ENCODE measurements at places on chromosomes 7 and 10.
A peak's percentile ranks its signal among the peaks of the same experiment; 100 is the strongest.

- no peak for DNase-seq
- no peaks in the 10 kb centered on the region for H3K4me1 ChIP-seq
- H3K36me3 ChIP-seq, result peaks cover 3% of the 10 kb centered on the region
- H3K27me3 ChIP-seq, result no peaks in the 10 kb centered on the region
- no peak overlapping the region for H3K27ac ChIP-seq
These were observed 31.7 kb downstream of the ARHGAP12 start for GRCh38 chr10:31896968-31897384.

DNA sequence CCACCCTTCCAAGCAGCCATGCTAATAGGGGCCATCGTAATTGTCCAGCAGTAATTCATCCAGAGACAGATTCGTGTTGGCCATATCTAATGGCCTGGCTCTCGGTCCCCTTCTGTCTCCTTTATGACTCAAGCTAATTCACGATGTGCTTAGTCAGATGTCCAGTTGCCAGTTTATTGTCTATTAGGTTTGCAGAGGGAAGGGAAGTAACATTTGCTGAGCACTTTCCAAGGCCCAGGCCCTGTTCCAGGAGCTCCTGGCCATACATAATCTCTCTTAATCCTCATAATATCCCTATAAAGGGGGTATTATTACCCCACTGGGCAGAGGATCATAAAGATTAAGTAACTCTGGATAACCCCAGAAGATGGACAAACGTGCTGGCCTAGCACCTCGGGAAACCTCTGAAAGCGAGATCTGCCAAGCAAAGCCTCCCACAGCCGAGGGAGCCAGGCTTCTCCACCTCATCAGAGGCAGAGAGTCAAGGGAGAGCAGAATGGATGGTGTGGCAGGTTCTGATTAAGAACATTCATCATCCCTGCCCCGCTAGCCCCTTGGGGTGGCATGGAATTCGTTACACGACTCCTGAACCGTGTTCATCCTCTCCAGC is 153.7 kb downstream of the PLXNA4 start:
- no peaks in the 10 kb centered on the region for H3K36me3 ChIP-seq
- H3K4me3 ChIP-seq, result no peak overlapping the region
- H3K27me3 ChIP-seq, result no peaks in the 10 kb centered on the region
- H3K4me1 ChIP-seq, result peaks cover 16% of the 10 kb centered on the region
- H3K27ac ChIP-seq, result no peak overlapping the region
- no peak for DNase-seq

DNA sequence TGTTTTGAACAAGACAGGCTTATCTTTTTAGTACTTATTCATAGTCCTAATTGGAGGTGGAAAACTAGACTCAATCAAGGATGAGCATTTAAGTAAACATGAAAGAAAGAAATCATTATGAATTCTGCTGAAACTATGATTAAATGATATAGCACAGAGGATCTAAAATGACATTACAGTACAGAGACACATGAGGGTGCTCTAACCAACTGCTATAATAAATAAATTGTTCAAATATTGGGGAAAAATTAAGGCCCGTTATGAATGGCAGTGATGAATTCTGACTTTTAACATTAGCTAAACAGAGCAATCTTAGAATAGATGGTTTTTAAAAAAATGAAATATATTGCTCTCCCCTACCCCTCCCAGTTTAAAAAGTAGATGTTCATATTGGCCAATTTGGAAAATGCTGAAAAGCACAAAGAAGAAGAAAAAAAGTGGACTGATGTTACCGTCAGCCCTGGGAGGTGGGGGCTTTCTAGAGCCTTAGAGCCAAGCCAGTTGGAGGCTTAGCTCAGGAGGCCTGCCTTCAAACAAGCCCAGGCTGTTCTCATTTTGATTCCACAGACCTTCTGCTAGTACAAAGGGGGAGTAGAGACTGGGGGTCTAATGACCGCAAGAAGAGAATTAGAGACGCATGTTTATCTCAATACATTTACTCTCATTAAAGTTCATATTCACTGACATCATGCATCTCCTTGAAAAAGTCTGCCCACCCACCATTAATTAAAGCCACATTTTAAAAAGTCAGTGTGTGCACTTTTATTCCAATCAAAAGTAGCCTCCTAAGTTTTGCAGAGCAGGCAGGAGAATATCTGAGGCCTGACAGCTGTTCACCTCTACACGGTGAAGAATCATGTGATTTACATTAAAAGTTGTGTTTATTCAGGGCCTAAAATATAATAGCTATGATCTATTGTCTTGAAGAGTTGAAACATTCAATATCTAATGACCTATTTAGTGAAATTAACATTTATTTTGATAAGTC is 10.0 kb downstream of the WNT2 start:
- no peak overlapping the region for H3K4me3 ChIP-seq
- no peaks in the 10 kb centered on the region for H3K27me3 ChIP-seq
- H3K27ac ChIP-seq, result no peak overlapping the region
- no peaks in the 10 kb centered on the region for H3K4me1 ChIP-seq
- DNase-seq, result no peak
- no peaks in the 10 kb centered on the region for H3K36me3 ChIP-seq

DNA sequence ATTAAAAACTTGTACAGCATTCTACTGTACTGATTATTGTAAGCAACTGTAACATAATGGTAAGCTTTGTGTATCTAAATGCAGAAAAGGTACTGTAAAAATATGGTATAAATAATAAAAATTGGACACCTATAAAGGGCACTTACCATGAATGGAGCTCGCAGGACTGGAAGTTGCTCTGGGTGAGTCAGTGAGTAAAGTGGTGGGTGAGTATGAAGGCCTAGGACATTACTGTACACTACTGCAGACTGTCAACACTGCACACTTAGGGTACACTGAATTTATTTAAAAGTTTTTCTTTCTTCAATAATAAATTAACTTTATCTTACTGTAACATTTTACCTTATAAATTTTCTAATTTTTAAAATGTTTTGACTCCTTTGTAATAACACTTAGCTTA is 118.6 kb upstream of the ASAH2 start:
- no peaks in the 10 kb centered on the region for H3K27me3 ChIP-seq
- H3K4me1 ChIP-seq, result no peaks in the 10 kb centered on the region
- no peak overlapping the region for H3K27ac ChIP-seq
- H3K4me3 ChIP-seq, result no peak overlapping the region
- no peaks in the 10 kb centered on the region for H3K36me3 ChIP-seq

DNA sequence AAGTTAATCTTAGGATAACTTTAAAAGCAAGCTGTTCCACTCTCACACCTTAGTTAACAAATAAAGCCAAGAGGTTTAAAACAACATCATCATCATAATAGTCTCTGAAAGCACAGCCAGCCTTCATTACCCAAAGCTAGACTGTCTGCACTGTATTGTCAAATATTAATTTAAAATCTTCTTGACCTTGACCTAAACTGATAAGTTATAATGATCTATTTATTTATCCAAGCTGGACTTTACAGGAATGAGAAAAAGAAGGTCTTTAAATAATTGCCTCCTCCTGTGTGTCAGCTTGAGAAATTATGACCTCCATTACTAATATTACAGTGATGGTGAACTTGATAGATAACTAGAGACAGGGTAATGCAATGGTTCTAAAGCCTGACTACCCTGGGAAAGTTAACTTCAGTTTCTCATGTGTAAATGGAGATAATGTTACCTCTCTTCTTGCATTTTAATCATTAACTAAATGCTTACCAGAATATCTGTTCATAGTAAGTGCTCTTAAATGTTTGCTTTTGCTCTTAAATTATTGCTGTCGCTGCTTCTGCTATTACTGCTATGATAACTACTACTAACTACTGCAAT is 111.0 kb downstream of the KAT6B start:
- H3K27ac ChIP-seq, result no peak overlapping the region
- no peaks in the 10 kb centered on the region for H3K4me1 ChIP-seq
- no peak for DNase-seq
- no peak overlapping the region for H3K4me3 ChIP-seq
- H3K36me3 ChIP-seq, result no peaks in the 10 kb centered on the region

DNA sequence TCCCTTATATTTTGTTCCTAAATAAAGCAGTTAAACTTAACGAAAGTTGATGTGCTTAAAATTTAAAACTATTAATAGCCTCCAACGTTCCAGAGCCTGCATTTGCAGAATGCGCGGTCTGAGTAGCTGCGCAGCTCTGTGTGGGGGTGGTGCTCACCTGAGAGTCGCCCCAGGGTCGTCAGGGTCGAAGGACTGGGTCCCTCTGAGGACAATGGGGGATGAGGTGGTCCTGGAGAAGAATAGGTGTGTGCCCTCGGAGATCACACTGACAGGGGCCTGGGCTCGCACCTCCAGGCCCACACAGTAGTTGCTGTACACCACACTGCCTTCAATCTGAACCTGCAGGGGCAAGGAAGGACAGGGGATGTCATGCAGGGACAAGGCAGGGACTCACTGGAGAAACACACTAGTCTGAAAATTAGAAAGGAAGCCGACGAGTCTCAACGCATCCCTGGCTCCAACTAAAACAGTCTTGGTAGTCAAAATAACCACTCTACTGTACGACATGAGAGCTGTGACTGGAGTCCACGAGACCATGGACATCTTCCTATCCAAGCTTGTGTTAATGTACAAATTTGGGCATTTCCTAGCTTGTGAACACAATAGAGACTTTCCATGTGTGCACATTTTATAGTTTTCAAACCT is 54.4 kb downstream of the PKD1L1 start:
- no peaks in the 10 kb centered on the region for H3K36me3 ChIP-seq
- H3K27me3 ChIP-seq, result peaks cover 2% of the 10 kb centered on the region
- H3K27ac ChIP-seq, result no peak overlapping the region
- H3K4me3 ChIP-seq, result no peak overlapping the region

- H3K27me3 ChIP-seq, result peaks cover 10% of the 10 kb centered on the region
- H3K36me3 ChIP-seq, result no peaks in the 10 kb centered on the region
- peaks cover 27% of the 10 kb centered on the region for H3K4me1 ChIP-seq
- peak overlapping the region; percentile 10 for H3K27ac ChIP-seq
- H3K4me3 ChIP-seq, result no peak overlapping the region
- no peak for DNase-seq
These were observed 44.0 kb downstream of the COL13A1 start for GRCh38 chr10:69845574-69846292.

- no peak for DNase-seq
- H3K4me1 ChIP-seq, result no peaks in the 10 kb centered on the region
- no peak overlapping the region for H3K27ac ChIP-seq
These were observed 16.2 kb downstream of the INTS1 start for GRCh38 chr7:1488016-1488415.

- DNase-seq, result no peak
- H3K4me1 ChIP-seq, result no peaks in the 10 kb centered on the region
- no peaks in the 10 kb centered on the region for H3K27me3 ChIP-seq
- H3K36me3 ChIP-seq, result no peaks in the 10 kb centered on the region
- H3K4me3 ChIP-seq, result no peak overlapping the region
These were observed 292.0 kb downstream of the HPSE2 start for GRCh38 chr10:98943681-98944080.
